ENCODE measurements at places on chromosomes 12 and 14.

- no peak for DNase-seq
These were observed 24.3 kb downstream of the CMA1 start for GRCh38 chr14:24483604-24484252.

GRCh38 chr14:24312736-24313507 lies 1.6 kb downstream of the LTB4R start:
- DNase-seq = peak; percentile 40

DNA sequence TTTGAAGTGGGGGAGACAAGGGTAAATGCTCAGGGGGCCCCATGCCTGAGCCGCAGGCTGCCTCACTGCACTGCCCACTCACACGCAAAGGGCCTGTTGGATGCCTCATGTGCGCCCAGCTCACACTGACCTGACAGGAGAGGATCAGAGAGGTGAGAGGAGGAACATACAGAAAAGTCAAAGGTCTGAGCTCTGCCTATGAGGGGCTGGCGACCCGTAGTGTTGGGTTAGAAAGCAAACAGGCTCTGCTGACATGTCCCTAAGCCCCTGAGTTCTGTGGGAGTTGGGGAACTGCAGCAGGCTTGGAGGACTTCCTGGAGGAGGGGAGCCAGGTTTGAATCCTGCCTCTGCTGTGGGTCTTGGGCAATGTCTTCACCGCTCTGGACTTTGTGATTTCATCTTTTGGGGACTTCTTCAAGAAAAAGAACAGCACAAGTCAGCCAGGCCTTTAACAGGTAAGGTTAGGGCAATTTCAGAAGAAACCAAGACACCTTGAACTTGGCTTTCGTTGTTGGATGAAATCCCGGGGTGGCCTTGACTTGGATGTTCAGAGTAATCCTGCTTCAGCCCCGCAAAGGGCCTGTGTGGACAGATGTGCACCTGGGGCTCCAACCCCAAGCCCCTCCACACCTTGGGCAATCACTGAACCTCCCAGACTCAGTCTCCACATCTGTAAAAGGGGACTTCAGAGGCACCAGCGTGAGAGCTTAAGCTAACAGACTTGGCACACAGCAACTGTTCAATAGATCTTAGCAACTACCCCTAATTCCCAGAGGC lies 116.8 kb downstream of the SCARB1 start:
- DNase-seq = no peak

GRCh38 chr14:93173943-93174395 lies 10.7 kb downstream of the MOAP1 start:
- DNase-seq = no peak

DNA sequence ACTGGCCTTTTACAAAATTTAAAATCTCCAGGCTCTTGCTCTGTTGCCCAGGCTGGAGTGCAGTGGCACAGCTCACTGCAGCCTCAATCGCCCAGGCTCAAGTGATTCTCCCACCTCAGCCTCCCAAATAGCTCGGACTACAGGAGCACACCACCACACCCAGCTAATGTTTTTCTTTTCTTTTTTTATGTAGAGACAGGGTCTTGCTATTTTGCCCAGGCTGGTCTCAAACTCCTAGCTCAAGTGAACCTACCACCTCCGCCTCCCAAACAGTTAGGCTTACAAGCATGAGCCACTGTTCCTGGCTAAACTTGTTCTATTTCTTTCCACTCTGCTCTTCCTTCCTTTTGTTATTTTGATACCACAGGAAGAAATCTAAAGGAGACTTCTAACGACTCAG lies 15.2 kb downstream of the SYNJ2BP start:
- DNase-seq = no peak

Measured in T-helper 22 cell (primary cell).